ENCODE measurements at places on chromosomes 7 and 10.
A peak's percentile ranks its signal among the peaks of the same experiment; 100 is the strongest.

DNA sequence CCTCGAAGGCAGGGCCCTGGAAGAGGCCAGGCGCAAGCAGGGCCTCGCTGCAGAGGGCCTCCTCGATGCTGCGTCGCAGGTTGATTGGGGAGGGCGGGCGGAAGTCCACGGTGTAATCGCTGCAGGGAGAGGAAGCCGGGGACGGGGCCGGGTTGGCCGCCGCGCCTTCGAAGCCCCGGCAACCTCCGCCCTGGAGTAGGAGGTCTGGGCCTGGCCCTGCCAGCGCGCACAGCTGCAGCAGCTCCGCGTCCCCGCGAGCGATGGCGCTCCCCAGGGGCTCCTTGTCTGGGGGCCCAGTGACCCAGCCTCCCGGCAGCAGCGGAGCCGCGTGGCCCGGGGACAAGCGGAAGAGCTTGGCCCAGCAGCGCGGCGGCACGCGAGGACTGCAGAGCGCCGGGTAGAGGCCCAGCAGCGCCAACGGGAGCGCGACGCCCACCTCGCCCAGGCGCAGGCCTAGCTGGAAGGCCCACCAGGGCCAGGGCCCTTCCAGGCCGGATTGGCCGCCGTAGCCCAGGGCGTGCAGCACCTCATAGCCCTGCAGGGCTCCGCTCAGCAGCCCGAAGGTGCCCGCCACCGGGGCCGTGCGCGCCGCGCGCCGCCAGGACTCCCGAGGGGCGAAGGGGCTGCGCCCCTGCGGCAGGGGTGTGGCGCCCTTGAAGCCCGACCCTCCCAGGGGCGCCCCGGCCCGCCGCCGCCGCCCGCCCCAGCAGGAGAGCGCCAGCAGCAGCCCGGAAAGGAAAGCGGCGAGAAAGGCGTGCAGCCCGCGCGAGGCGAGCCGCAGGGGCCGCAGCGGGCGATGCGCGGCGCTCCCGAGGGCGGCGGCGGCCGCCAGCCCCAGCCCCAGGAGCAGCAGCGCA is 7.8 kb upstream of the RBM28 start:
- DNase-seq: no peak

GRCh38 chr7:66537380-66537779 is 91.3 kb upstream of the KCTD7 start:
- no peak for DNase-seq

DNA sequence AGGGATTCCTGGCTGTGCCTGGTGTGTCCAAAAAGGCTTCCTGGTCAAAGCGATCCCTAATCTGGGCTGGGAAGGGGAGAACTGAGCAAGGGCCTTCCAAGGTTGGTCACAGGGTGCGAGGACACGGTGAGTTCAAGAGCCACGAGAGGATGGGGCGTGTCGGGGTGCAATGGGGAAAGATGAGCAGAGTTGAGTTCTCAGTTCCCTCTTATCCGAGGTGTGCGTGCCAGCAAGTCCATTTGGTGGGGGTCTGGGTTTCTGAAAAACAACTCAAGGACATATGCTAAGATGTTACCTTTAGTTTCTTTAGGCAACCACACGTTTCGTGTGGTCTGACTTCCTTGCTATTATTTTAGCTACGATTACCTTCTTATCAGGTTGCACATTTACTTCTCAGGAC is 1.3 kb downstream of the ZNF775 start:
- DNase-seq: peak; percentile 85

DNA sequence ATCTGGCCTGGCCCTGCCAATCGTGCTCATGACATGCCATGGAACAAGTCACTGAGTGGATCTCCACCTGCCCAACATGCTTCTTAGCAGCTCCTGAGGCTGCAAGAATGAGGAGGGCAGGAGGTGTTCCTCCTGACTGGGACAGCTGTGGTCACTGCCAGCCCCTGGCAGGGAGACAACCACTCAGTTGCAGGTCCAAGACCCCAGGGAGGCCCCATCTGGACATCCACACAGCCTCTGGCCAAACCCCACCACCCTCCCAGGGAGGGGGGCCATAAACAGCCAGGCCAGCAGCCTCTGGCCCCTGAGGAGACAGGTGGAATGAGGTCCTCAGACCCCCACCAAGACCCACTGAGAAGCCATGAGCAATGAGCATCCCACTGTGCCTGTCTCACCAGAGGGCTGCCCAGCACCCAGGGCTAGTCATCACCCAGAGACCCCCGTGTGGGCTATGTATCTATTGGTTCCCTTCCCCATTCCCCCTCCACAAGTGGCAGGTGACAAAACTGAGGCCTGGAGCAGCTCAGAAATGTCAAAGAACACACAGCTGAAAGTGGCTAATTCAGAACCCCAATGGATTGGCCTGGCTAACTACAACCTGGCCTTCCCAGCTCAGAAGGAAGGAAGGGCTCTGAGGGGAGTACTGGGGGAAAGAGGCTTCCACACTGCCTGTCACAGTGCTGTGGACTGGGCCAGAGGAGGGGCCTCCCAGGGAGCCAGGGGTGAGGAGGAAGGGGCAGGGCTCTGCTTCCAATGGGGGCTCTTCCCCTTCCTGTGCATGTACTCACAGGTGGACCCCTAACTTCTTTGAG is 3.0 kb downstream of the GPRIN2 start:
- DNase-seq: no peak

GRCh38 chr7:129801882-129802281 is 150.9 kb downstream of the UBE2H start:
- DNase-seq: peak; percentile 73

DNA sequence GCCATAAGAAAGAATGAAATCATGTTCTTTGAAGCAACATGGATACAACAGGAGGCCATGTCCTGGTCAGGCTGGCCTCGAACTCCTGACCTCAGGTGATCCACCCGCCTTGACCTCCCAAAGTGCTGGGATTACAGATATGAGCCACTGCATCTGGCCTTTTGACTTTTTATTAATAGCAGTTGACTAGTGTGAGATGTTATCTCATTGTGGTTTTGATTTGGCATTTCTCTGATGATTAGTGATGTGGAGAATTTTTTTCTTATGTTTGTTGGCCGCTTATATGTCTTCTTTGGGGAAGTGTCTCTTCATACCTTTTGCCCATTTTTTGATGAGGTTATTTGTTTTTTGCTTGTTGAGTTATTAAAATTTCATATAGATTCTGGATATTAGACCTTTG is 400.9 kb downstream of the SUGCT start:
- no peak for DNase-seq

GRCh38 chr7:94510582-94511496 is 1.2 kb downstream of the CASD1 start:
- peak; percentile 79 for DNase-seq

DNA sequence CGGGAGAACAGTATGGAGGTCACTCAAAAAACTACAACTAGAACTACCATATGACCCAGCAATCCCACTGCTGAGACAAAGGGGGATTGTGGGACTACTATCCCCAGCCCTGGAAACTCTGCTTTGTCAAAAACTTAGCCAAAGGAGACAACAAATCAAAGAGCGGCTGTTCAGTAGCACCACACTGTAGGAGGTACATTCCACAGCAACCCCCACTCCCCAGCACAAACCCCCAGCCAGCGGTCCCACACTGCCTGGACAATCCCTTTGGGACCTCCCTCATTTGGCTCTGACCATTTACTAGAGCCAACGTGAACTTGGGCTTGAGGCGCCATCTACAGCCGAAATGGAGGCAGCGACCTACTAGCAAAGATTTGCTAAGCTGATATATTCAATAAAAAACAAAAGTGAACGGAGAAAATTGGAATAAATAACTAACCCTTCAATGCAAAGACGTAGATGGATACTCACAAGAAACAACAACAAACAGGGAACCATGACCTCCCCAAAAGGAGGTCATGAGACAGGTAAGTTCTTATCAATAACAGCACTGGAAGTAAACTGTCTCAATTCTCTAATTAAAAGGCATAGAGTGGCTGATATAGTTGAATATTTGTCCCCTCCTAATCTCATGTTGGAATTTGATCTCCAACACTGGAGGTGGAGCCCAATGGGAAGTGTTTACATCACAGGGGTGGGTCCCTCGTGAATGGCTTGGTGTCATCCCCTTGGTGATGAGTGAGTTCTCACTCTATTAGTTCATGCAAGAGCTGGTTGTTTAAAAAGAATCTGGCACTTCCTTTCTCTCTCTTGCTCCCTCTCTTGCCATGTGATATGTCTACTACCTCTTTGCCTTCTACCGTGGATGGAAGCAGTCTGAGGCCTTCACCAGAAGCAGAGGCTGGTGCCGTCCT is 119.0 kb upstream of the KCNMA1 start:
- DNase-seq: peak; percentile 43

GRCh38 chr10:1406132-1406966 is 331.0 kb downstream of the ADARB2 start:
- no peak for DNase-seq

DNA sequence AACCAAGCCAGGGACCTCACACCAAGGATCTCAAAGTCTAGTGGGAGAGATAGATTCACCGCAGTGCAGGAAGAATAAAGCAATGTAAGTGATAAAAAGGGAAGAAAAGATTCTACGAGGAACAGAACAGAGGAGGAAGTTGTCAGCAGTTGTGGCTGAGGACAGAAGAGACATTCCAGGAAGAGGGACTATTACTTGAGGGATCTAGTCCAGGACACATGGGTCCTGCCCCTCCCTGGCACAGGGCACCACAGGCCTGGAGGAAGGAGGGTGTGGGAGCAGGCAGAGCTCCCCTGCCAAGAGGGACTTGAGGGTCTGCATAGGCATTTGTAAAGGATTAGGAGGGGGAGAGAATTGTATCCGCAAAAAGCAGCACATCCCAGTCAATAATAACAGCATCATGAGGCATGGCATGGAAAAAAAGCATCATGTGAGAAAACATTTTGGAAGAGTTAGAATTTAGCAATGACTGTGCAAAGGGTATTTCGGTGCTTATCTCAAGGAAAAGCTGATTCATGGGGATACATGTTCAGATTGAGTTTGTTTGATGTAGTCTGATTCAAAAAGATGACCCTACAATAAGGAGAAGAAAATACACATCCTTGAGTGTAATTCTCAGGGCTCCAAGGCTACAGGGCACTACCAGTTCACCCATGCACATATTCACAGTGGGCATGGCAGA is 12.7 kb downstream of the C10orf71 start:
- DNase-seq: no peak

DNA sequence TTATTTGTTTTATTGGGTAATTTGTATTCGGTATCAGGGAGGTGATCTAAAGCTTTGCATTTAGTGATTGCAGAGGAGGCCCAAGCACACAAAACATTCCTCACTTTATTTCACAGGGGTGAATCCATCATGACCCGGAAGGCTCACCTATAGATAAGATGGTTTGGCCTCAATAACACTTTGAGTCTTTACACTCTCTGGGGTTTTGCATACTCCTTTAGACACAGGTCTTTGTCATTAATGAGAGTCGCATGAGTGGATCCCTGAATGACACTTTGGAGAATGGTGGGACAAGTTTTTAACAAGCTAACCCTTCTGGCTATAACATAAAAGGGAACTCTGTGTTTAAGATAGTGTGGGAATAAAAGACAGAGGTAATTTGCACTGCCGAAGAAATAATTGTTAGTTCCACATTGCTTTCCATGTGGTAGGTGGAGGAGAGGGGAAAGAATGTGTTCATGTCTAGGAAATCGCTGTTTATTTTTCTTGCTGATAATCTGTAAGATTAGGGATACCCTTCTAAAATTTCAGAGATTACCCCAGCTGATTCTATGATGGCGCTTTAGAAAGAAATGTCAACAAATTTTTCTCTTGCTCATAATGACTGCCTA is 455.8 kb downstream of the TFEC start:
- no peak for DNase-seq

DNA sequence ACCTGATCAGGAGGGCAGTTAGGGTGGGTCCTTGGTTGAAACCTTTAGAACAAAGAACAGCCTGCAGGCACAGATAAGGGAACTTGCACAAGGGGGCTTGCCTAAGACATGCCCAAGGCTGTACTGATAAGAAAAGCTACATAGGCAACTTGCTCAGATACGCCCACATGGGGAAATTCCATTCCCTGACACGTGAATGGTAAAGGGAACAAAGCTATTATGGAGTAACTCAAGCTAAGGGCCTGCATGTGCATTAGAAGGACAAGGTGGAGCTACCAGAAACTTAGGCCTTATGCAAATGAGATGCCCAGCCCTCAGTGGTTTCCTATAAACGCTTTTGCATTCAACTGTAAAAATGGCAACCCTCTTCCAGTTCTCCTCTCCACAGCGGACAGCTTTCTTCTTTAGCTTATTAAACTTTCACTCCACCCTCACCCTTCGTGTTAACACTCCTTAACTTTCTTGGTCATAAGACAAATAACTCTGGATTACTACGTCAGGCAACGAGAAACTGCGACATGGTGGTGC is 1192.1 kb upstream of the CELF2 start:
- no peak for DNase-seq

DNA sequence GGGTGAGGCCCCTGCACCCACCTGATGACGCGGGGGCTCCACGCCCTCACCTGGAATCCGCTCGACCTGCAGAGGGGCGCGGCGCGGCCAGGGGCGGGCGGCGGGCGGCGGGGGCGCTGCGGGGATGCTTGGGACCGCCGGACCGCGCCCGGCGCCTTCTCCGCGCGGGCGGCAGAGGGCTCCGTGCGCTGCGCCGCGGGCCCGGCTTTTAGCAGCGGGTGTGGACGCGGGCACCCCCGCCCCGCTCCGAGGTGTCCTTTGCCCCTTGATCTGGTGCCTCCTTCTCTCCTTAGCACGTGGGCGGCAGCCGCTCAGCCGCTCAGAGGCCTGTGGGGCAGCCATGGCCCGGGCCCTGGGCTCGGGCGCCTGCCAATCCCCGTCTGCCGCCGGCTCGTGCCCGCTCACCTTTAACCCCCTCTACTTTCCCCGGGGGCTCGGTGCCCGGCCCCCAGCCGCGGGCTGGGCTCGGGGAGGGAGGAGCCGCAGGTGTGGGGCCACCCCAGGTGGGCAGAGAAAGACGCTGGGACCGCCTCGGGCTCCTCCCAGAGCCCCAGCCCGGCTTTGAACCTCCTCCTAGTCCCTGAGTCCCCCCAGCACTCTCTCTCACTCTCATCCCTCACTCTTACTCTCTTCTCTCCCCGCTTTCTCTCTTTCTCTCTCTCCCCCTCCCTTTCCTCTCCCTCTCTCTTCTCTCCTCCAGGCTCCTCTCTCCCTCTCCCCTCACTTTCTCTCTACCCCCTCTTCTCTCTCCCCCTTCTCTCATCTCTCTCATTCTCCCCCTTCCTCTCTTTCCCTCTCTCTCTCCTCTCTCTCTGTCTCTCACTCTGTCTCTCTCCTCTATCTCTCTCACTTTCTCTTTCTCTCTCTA is 19.7 kb upstream of the VPS37D start:
- DNase-seq: peak; percentile 77

GRCh38 chr10:112649006-112649821 is 202.2 kb downstream of the VTI1A start:
- DNase-seq: no peak

All from RPMI8226 (cell line).